ENCODE measurements at places on chromosomes 7 and 10.

GRCh38 chr10:48195803-48196202, 78.7 kb downstream of the FRMPD2 start:
- no peak for DNase-seq

- no peak for DNase-seq
These were observed 13.2 kb downstream of the YKT6 start for GRCh38 chr7:44213877-44214388.

DNA sequence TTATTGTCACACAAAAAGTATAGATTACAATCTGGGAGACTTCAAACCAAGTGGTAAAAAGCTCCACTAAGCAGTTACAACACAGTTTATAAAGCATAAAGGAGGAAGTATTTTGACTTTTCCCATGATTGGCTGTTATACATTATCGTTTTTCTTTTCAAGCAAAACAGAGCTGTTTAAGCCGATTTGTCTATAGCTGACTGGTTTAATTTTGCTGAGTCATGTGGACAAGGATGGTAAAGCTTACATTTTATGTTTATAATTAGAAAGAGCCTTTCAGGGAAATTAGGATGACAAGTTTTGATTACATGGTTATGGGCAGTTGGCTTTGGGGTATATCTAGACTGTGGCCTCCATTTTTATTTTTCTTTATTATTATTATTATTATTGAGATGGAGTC, 152.5 kb upstream of the STK17A start:
- no peak for DNase-seq

DNA sequence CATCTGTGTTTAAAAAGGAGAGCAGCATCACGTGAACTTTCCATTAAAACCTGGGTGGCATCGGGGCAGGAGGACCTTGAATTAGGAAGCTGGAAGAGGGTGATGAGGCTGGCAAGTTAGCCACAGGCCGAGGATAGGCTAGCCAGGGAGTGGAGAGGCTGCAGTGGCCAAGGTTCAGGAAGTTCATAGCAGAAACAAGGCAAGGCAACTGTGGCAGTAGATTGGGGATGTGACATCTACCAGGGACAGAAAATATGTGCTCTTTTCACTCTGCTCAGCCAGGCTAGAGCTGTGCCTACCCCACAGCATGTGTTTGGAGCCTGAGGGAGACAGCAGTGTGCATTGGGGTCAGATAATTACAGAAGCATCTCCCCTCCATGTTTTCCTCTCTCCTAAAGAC, 2.2 kb upstream of the INPP5F start:
- no peak for DNase-seq

DNA sequence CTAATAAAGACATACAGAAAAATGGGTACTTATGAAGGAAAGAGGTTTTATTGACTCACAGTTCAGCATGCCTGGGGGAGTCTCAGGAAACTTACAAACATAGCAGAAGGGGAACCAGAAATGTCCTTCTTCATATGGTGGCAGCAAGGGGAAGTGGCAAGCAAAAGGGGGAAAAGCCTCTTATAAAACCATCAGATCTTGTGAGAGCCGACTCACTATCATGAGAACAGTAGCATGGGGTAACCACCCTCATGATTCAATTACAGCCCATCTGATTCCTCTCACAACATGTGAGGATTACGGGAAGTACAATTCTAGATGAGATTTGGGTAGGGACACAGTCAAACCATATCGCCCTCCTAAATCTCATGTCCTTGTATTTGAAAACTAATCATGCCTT, 1305.4 kb upstream of the SORCS1 start:
- DNase-seq: no peak

- no peak for DNase-seq
These were observed 29.8 kb upstream of the EPC1 start for GRCh38 chr10:32376771-32377170.

DNA sequence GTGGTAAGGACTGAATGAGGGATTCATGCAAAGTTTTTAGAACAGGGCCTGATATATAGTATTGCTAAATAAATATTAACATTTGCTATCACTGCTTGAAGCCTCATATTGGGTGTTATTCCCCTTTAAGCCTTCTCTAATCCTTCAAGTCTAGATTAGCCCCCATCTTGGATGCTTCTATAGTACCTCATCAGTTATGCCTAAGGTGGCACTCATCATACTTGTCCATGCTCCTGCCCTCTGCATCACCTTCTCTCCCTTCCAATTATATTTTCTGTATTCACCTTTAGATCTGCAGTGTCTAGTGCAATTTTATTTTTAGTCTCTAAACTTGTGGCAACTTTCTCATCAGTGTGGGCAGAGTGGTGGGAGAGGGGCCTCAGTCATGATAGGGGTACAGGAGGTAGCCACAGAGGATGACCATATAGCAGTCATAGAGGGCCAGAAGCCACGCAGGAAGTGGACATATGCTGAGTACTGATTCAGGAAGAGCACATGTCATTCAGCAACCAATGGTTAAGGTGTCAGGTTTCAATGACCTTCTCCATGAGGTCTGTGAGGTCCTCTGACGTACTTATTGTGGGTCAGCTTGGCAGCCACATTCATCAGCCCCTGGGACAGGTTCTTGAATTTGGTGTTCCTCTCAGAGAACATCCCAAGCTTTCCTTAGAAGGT, 2.5 kb downstream of the ENTPD1 start:
- no peak for DNase-seq

GRCh38 chr10:69033256-69033655, 44.7 kb downstream of the KIFBP start:
- DNase-seq: no peak

GRCh38 chr7:2309889-2310331, 4.3 kb downstream of the SNX8 start:
- DNase-seq: no peak

DNA sequence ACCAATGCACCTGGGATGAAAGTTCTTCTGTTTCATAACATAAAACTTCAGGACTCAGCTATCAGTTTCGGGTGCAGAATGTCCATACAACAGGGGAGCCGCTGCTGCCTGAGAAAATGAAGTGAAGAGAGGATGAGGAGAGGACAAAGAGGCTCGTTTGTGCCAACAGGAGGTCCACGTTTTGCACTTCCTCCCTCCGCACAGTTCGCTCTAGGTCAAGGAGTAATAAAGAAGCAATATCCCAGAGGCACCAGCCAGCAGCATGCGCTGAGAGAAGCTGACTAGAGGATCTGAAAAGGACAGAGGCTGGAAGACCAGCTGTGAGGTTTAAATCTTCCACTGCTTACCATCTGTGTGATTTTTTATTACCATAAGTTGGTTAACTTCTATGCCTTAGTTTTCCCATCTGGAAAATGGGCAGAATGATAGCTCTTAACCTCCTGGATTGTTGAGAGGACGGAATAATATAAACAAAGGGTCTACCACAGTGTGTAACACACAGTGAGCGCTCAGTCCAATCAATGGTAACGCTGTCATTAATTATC, 709 bp downstream of the GPAM start:
- DNase-seq: no peak

- no peak for DNase-seq
These were observed 12.9 kb downstream of the CALML3 start for GRCh38 chr10:5537684-5538083.

- DNase-seq: no peak
These were observed 49.6 kb downstream of the LAMB1 start for GRCh38 chr7:107953265-107953923.

DNA sequence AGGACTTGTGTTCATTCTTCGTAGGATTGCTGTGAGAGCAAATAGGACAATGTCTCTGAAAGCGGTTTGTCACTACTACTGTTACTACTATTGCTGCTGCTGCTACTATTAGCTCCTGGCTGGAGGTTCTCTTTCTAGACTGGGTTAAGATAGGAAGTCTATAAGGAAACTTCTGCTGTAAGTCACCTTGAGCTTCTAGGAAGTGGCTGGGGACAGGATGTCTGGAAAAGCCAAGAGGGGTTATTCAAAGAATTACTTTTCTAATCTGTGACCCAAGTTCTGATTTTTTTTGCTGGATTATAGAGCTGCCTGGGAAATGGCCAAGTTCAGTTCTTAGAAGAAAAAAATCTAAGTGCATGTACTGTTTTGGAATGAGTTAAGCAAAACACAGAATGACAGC, 62.2 kb downstream of the NAMPT start:
- no peak for DNase-seq

DNA sequence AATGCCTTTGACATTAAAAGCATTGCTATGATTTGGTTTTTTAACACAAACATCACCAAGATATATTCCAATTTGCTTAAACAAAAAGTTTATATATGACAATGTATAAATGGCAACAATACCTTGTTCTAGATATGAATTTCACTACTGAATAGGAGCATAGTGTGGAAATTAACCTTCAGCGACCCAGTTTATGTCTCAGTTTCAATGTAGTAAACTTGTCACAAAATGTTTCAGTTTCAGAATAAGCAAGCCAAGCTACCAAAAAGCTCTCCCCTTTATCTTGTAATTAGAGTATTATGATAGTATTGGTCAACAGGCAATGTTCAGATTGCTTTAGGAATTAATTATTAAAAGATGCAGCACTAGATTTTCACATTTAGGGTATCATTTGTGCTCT, 99.6 kb upstream of the PCDH15 start:
- no peak for DNase-seq

- no peak for DNase-seq
These were observed 282.7 kb downstream of the HTR7 start for GRCh38 chr10:90575125-90575524.

DNA sequence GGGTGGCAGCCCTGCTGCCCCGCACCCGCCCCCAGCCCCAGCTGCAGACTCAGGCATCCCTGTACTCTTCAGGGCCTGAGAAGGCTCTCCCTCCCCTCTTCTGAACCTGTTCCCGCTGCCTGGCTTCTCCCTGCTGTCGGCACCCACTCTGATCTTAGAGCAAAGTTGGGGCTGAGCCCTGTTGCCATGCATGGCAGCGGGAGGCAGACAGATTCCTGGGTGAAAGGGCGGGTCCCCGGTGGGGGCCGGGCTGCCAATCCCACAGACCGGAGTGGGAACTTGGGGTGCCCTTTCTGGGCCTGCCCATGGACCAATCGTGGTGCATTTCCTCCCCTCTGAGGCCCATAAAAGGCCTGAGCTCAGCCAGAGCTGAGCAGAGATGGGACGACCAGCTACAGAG, 80.7 kb downstream of the SPDYE5 start:
- no peak for DNase-seq

DNA sequence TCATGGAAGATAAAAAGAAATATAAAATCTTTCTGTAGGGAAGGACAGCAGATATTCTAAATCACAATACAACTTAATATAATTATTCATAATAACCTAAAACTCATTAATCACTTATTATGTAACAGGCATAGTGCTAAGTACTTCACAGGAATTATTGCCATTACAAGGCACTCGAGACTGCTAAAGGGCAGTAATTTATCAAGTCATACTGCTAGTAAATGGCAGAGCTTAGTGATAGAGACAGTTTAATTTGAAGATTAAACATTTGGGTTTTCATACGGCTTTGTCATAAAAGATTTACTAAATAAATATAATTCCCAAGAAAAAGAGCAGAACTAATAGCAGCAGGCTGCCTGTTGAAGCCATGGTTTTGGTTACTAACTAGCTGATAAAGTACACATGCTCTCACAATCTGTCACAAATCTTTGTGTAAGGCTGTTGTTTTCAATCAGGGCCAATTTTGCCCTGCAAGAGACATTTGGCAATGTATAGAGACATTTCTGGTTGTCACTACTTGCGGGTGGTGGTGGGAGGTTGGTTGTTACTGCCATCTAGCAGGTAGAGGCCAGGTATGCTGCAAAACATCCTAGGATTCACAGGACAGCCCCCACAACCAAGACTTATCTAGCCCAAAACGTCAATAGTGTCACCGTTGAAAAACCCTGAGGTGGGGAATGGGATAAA, 233.3 kb upstream of the CACNA2D1 start:
- no peak for DNase-seq

GRCh38 chr10:10685566-10685965, 332.1 kb upstream of the CELF2 start:
- no peak for DNase-seq

DNA sequence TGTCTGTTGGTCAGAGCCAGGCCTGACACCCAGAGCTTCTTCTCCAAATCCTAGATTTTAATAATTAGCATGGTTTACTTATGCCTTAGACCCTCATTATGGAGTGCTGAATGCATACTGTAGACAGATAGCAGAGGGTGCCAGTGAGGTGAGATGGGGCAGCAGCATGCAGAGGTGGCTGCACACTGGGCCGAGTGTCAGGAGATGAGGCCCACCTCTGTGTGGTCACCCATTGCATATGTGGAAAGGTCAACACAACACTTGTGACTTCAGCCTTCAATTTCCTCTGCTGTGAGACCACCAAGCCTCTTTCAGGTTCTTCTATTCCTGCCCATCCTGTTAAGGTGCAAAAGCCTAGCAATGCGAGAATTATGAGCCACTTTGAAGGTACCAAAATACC, 39.7 kb upstream of the NMT2 start:
- no peak for DNase-seq

- no peak for DNase-seq
These were observed 411.2 kb downstream of the GLRX3 start for GRCh38 chr10:130547368-130547767.

GRCh38 chr7:80467069-80467468, 44.8 kb downstream of the GNAT3 start:
- DNase-seq: no peak

DNA sequence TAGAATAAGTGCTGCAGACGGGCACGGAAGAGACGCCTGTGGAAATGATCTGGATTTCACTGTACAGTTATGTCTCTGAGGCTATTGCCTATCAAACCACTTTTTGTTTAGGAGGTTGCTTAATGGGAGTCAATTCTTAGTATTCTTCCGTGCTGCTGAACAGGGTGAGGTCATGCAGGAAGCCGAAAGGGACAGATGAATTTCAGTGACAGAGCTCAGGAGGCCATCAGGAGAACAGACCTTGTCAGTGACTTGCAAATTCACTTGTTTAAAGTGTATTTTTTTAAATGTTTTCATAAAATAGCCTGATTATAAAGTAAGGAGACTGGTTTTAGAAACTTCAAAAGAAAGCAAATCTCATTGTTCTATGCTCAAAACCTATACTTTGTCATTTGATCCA, 58.9 kb downstream of the XRCC2 start:
- no peak for DNase-seq

GRCh38 chr10:4807761-4808507, 18.1 kb upstream of the AKR1E2 start:
- DNase-seq: no peak

GRCh38 chr7:22992874-22993840, 20.8 kb downstream of the HYCC1 start:
- no peak for DNase-seq

DNA sequence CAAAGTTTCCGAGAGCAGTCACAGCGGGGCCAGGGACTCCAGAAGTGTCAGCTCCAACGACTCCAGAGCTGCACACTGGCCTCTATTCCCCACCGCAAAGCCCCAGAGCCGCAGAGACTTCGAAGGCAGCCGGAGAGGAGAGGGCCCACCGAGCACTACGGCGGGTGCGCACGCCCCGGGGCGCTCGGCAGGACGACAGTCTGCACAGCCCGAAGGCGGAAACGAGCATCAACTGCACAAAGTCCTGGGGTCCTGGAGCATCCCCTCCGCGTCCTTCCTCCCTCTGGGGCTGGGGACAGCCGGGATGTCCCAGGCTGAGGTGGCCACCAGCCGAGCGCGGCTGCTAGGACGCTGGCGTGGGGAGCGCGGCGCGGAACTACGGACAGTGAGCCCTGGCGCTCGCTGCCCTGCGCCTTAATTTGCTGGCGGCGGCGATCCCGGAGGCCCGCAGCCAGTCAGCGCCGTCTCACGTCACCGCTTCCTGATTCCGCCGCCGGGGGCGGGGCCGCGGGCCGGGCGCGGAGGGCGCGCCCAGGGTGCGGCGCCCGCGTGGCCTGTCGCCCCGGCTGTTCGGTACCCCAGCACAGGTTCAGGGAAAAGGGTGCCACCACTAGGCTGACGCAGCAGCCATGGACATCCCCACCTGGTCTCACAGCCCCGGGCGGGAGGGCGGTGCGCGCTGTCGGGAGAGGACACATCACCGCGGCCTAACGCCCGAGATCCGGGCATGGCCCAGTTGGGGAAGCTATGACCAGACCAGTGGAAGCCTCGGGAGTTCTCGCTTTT, at the start of gene TBX20:
Gene TBX20 (minus strand): TSS at position 391 of the 786 bp plus-strand sequence. CDS start 480 bp downstream, outside the sequence.
- no peak for DNase-seq

Measured in stimulated activated CD8-positive, alpha-beta memory T cell treated with anti-CD3 and anti-CD28 coated beads, Interleukin-4, amount 100 ng/mL, for 24 hours (primary cell).